ENCODE measurements at places on chromosomes 2 and 18.

DNA sequence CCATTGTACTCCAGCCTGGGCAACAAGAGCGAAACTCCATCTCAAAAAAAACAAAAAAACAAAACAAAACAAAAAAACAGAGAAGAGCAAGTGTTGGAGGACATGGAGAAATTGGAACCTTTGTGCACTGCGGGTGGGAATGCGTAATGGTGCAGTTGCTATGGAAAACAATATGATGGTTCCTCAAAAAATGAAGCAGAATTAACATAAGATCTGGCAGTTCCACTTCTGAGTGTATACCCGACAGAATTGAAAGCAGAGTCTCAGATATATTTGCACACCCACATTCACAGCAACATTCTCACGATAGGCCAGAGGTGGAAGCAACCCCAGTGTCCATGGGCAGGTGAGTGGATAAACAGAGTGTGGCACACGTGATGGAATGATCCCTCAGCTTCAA, 11.0 kb upstream of the RALB start:
- DNase-seq: no peak

- no peak for DNase-seq
Measured at GRCh38 chr2:101630224-101630949, 67.1 kb upstream of the MAP4K4 start.

- DNase-seq: no peak
Measured at GRCh38 chr2:224401641-224402342, at the start of gene FAM124B. Gene FAM124B, minus strand, starts transcription at chr2:224402107. Its CDS starts 339 bp downstream, at chr2:224401768.

- DNase-seq: no peak
Measured at GRCh38 chr2:206176121-206176520, 16.4 kb downstream of the EEF1B2 start.

- no peak for DNase-seq
Measured at GRCh38 chr2:43032213-43033015, 194.0 kb downstream of the ZFP36L2 start.

DNA sequence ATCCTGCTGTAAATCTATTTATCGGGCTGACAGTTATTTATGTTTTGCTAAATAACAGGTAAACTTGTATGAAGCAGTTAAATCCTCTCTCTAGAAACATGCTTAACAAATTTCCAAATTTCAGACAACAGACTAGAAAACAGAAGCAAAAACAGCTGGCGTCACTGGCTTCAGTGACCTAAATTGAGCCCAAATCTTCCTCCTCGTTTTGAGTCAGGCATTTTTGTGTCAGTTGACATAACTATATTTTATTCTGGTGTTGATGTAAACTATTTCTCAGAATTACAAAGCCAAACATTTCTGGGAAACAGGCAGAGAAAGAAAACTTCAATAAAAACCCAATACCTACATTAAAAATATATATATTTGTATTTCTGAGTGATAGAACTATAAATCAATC, 21.7 kb downstream of the RBMS1 start:
- DNase-seq: no peak

DNA sequence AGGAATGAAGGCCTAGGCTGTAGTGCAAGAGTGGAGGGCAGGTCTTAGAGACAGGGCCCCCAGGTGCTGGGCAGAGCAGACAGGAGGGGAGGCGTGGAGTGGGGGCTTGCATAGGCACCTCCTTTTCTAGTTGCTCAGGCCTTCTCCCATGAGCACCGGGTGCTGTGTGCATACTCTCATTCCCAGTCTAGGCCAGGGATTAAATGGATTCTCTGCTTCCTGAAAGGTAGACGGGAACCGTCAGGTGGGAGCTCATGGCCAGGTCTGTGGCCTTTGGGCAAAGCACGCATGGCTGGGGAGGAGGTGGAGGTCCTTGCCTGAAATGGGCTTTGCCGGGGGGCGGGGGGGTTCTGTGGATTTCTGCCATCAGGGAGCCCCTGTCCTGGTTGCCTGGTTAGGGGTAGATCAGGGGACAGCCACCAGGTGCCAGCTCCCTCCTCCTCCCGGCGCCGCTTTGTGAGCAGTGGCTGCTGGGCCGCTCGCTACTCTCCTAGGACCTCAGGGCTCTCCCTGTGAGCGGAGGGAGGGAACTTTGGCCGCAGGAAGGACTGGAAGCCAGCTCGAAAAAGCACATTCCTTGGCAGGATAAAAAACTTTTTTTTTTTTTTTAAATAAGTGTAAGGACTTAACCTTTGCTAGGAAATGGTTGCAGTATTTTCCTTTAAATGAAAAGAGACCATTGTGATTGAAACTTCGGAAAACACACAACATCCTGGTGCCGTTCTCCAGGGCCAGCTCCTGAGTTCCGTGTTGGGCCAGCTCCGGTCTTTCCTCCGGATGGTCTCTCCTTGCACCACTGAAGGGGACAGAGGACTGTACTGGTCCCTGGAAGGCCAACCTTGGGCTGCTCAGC, 82.8 kb upstream of the HAAO start:
- no peak for DNase-seq

GRCh38 chr2:225326969-225327368, 72.5 kb upstream of the NYAP2 start:
- no peak for DNase-seq

GRCh38 chr2:240955306-240956170, 42.9 kb upstream of the SNED1 start:
- DNase-seq: no peak

Data from activated CD4-positive, CD25-positive, alpha-beta regulatory T cell (primary cell).